ENCODE measurements at places on chromosomes 2 and 18.

- peak; percentile 74 for DNase-seq
Observed at GRCh38 chr2:12169721-12170120, 423.3 kb downstream of the LPIN1 start.

DNA sequence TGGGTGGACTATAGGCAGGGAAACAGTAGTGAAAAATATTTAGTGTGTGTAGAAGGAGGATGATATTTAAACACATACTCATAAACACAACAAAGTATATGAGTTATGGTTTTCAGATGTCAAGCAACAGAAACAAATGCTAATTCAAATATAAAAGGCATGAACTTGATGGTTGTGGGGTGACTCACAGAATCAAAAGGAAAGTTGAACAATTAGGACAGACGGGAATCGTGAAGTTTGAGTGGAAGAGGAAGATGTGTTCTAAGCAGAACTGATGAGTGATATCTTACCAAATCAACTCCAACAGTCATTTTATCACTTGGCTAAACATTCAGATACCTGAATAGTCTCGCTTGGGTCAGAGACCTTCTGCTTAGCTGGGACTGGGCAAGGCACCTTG, 53.6 kb upstream of the ITGA6 start:
- DNase-seq = no peak

- no peak for DNase-seq
Observed at GRCh38 chr2:210586381-210586780, 30.0 kb downstream of the CPS1 start.

GRCh38 chr2:39202639-39203369, 41.0 kb downstream of the CDKL4 start:
- no peak for DNase-seq

GRCh38 chr2:50956886-50957285, 75.0 kb downstream of the NRXN1 start:
- no peak for DNase-seq

DNA sequence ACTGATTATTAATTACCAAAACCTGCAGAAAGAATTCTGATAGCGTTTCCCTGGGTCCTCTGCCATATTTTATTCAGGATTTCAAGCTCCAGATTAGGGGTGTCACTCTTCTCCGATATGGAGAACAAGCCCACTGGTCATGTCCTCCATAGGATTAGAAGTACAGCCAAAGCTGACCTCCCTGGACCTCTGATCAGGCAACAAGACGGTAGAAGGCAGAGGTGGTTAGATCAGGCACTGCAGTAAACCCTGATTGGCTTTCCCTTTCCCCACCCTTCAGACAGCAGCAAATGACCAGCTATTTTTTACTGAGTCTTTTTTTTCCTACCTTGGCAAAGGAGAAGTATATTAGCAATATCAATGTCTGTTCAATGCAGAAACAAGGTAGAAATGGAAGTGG, 37.7 kb downstream of the SPC25 start:
- no peak for DNase-seq

GRCh38 chr2:119486886-119487285, 37.4 kb downstream of the SCTR start:
- DNase-seq = peak; percentile 37

DNA sequence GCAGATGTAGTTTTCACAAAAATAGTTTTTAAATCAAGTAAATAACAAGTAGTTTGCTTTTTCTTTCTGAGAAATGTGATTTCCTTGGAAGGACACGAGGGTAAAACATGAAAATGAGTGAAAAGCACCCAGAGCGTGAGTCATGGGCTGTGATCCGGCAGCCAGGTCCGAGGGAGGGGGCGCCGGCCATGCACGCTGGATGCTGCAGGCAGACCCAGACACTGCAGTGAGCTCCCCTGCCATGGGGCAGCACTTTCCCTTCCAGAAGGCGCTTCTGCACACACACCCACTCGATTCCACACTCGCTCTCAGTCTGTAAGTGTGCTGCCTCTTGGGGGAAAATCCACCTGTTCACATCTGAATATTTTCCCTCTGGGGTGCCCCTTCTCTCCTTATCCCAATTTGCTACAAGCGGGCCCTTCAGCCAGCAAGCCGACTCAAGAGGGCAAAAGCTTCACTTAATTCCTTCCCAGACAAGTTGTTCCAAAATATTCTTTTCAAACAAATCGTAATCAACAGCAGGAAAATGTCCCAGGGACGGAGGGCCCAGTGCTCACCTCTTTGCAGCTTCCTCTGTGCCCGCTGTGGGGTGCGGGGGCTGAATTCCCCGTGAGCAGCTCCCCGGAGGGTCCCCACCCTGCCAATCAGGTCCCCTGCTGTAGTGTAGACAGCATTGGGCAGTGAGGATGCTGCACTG, 87.0 kb upstream of the ID2 start:
- peak; percentile 66 for DNase-seq
